HEK293T (cell line): ENCODE measurements at places on chromosomes 3 and 15.

DNA sequence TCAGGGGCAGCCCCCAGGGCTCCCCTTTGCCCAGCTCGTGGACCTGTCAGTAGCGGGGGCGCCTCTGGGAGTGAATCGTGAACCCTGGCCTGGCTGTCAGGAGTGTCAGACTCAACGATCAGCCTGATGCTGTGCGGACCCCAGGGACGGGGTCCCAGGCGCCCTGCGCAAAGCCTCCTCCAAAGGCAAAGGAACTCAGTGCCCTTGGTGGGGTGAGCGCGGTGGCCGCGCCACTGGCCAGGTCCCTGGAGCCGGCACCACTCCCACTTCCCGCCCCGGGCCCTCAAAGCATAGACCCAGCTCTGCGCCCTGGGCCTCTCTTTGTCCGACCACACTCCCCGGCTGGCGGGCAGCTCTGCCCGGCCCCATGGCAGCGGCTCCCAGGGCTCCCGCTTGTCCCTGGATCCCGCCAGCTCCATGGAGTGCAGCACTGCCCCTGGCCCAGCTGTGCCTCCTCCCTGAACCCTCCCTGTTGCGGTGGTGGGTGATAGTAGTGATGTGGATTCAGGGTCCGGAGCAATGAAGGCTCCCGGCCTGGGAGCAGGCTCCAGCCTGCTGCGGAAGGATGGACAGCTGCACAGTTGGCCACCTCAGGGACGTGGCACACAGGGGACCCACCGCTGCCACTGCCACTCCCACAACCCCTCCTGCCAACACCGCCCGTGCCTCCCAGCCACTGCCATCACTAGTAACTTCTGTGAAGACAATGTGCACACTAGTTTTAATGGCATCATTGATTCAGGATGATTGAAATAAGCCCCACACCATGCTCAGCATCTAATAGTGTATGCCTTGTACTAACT lies 263.8 kb downstream of the ZBBX start:
- DNase-seq = no peak

- no peak for DNase-seq
These were observed 23.6 kb downstream of the ZBTB38 start for GRCh38 chr3:141391991-141392316.

DNA sequence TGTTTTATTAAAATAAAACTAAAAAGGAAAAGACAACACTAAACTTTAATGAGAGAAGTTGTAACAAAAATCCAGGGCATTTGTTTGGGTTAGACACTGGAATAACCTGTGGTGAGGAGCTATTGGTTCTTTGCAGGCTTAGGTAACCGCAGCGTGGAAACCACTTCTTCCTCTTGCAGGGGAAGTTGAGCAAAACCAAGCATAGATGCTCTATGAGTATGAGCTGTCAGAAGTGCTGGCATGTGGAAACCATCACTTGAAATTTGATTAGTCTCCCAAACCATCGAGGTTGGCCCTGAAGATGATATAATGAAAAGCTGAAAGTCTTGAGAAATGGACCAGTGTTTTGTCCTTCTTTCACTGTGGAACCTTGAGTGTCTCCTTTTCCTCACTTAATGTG lies 127.1 kb upstream of the RBMS3 start:
- DNase-seq = no peak

DNA sequence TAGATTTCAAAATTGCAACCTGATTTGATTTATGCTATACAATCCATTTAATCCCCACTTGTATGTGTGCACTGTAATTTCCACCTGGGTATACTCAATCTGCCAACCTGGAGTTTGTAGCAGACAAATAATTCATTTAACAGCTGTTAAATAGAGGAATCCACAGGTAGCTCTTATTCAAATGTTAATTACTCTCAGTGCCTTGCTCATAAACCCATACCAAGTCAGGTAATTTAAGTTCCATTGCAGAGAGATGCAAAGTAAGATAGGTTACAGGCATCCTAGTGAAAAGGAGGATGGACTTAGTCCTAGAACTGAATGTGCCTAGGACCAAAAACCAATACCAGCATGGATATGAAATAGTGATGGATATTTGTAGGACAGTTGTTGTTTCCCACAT lies 674.2 kb downstream of the TBL1XR1 start:
- DNase-seq = no peak

DNA sequence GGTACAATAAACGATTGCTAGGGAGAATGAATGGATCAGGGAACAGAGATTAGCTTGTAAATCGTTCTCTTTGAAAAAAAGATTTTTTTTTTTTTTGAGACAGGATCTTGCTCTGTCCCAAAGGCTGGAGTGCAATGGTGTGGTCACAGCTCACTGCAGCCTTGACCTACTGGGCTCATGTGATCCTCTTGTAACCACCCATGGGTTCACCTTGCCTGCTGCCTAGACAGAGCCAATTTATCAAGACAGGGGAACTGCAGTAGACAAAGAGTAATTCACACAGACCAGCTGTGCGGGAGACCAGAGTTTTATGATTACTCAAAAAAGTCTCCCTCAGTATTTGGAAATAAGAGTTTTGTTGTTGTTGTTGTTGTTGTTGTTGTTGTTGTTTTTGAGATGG lies 39.6 kb downstream of the METTL6 start:
- DNase-seq = no peak

DNA sequence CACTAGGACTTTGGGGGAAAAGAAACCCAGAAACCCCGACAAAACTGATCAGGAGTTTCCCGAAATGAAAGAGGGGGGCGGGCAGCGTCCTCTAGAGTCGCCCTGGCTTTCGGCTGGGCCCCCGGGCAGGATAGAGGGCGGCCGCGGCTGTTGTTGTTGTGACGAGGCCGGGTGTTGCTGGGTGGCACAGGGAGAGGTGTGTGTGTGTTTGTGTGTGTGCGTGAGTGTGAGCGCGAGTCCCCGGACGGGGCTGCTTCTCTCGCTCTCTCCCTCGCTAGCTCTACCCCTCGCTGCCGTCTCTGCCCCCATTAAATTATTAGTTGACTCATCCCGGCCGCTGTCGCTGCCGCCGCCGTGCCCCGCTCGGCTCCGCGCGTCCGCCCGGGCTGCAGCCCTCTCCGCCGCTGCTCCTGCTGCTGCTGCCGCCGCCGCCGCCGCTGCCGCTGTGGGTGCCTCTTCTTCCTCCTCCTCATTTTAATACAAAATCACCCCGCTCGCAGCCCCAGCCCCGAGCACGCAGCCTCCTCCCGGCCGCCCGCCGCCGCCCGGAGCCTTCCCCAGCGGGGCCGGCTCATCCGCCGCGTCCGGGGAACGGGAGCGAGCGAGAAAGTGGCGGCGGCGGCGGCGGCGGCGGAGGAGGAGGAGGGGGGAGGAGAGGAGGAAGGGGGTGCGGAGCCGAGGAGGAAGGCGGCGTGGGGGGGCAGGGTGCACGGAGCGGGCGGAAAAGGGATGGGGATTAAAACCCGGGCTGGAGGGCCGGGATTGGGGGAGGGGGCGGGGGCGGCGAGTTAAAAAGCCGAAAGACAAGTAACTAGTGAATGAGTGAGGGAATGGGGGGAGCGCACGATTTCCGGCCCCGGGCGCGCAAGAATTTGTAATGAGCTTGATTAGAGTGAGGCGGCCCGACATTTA lies at the start of gene SATB1:
TSS of gene SATB1 (minus strand) at position 611 of the 912 bp plus-strand sequence. CDS start 4,372 bp downstream, outside the sequence.
- peak; percentile 35 for DNase-seq

DNA sequence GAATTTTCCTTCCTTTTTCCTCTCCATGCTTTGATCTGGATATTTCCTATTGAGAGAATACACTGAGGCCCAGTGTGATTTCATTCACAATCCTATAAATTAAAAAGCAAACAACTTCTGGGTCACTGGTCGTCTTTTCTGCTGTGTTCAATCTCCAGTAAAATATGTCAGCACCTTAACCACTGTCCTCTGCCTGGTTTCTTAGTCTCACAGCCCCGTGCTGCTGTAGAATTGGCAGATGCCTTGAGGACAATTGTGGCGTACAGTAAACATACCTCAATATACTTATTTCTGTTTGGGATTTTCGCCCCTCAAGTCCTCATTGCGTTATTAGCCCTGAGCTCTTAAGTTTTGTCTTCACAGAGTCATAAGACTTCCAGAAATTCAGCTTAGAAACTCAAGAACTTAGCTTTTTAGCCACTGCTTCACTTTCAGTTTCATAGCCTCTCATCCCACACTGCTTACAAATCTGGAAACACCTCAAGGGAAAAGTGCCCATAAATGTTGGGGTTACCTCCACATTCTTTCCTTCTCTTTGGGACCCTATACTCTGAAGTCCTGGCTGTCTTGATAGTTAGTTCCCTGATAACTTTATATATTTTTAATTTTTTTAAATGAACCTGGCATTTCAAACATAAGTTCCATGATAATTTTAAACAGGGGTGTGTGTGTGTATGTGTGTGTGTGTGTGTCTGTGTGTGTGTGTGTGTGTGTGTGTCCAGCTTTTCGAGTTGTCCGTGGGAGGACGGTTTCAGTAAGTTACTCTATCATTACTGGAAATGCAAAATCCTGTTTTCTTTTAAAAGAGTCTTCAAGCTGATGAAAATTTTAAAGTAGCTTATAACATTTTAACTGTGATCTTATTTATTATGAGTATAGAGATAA lies 238.4 kb upstream of the CTDSPL start:
- no peak for DNase-seq

- DNase-seq = no peak
These were observed 74.6 kb downstream of the FMN1 start for GRCh38 chr15:33119865-33120264.

DNA sequence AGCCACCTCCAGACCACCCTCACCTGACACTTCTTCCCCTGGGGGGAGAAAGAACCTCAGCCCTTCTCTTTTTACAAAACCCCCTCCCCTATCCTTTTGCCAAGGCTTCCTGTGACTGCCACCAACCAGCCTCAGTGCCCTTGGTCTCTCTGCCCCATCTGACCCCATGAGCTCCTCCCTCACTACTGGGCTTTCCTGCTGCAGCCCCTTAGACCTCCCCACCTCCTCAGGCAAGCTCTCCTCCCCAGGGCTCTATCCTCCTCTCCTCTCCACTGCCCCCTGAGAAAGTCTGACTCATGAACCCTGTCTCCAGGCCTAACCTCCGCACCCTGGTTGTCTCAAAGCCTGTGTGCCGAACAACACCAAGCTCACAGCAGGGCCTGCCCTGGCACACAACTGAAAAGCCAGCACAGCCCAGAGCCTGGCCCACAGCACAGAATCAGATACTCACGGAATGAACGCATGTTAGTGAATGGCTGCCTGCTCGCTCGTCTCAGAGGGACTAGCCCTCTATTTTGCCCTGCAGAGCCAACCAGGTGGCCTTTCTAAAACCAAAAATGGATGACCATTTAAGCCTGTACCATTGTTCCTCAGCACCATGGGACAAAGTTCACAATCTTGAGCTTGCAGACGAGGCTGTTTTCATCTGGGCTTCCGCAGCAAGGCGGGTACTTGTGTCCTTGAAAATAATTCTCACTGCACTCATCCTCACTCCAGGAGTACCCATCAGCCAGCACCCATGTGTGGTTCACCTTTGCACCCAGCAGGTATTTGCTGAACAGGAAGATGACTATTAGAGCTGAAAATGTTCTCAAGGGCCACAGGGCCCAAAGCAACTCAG lies 1.7 kb downstream of the CHDH start:
- no peak for DNase-seq

- DNase-seq = no peak
These were observed 16.6 kb upstream of the SEMA3F start for GRCh38 chr3:50138266-50139200.

- DNase-seq = no peak
These were observed 110.0 kb upstream of the PLSCR5 start for GRCh38 chr3:146715170-146715569.

DNA sequence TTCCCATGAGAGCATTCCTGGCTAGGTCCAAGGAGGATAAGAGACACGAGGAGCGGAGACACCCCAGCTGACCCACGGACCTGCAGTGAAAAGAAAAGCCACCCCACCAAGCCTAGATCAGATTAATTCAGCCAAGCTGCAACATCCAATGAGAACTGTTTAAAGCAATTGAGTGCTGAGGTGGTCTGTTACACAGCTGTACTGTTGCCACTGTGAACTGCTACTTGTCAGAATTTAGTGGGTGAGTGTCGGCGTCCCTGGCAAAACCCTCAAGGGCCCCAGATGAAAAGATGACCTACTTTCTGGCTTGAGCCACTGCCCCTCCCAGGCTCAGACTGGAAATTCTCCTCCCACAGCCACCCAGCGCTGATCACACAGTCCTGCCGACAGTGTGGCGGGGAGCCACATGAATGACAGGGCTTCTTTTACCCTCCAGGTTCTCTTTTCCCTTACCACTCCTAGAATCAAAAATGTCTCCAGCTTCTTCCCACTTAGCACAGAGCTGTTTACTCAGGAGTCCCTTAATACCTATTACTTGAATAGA lies 26.4 kb upstream of the KBTBD12 start:
- DNase-seq = no peak

GRCh38 chr3:38916706-38917105 lies 100.7 kb upstream of the SCN10A start:
- DNase-seq = no peak

- DNase-seq = no peak
These were observed 23.8 kb downstream of the TICRR start for GRCh38 chr15:89599021-89599420.

DNA sequence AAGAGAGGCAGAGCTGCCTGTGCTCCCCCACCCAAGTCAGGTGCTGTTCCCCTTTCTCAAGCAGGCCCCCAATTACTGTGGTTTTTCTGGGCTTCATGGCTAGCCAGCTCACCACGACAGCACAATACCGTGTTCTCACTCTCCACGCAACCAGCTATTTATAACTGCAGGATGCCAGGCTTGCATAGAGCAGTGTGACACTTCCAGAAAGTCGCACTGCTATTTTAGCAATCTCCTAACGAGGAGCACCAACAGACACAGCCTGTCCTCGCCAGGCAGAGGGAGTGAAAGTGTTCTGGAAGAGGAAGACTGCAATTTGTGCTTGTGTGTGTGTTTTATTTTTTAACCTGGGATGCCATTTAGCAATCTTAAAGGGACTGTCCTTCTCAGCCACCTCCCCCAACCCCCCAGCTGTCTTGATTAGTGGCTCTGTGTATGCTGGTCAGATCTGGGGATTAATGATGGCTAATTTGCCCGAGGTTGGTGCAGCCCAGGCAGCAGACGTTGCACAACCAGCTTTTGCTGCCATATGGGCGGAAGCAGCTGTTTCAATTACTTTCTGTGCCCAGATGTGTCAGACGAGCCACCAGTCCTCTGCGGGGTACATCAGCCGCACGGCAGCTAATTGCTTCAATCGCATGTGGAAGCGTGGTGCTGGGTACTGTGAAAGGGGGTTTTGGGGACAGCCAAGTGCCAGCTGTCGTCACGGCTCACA lies 268.0 kb upstream of the ARRDC4 start:
- no peak for DNase-seq

- no peak for DNase-seq
These were observed 370.2 kb downstream of the EPHB1 start for GRCh38 chr3:135165260-135165659.

DNA sequence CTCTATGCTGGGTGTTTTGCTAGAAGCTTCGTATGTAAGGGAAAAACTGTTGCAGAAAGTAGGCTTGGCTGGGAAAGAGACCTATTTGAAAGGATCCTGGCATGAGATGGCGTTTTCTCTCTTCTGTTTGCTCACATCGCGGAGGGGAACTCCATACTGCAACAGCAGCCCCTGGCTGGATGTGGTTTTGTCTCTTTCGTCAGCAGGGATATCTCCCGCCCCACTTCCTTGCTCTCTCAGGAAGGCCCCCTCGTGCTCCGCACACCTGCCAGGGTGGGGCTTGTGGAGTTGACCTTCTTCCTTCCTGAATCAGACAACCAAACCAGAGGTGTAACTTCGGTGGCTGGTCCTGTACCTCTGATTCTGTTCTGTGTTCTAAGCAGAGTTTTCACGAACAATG lies 26.4 kb upstream of the MYZAP start:
- DNase-seq = no peak
